ENCODE measurements at places on chromosomes 3 and 15.

- no peak for DNase-seq
These were observed 218.4 kb upstream of the TLE3 start for GRCh38 chr15:70316059-70316600.

DNA sequence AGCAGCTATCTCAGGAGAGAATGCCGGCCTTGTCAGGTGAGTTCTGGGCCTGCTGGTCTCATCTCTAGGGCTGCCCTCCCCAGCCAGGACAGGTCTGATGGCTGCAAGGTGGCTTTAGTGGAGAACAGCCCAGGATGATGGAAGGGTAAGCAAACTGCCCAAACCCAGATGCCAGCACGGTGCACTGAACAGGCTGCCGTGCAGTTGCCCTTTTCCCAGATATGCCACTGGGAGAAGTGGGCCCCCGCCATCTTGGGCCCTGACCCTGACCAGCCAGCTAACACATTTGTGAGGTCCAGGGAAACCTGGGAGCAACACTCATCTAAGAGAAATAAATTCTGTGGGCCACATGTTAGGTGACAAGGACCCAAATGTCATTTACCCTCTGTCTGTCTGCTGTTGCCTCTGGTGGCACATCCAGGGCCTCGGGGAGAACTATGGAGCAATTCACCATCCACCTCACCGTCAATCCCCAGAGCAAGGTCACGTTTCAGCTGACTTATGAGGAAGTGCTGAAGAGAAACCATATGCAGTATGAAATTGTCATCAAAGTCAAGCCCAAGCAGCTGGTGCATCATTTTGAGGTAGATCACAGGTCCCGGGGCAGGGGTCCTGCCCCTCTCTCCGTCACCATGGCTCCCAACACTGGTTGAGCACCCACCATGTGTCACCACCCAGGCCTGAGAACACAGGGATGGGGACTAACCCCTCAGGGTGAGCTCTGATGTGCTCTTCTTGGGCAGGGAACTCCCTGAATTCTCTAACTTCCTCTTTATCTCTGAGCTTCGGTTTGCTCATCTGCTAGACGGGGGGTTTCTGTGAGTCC is 1.8 kb downstream of the ITIH1 start:
- DNase-seq, result no peak

- peak; percentile 12 for DNase-seq
These were observed 167.5 kb upstream of the TOPAZ1 start for GRCh38 chr3:44074181-44074580.

GRCh38 chr15:94135486-94136147 is 95.7 kb upstream of the MCTP2 start:
- DNase-seq, result no peak

- DNase-seq, result peak; percentile 10
These were observed 677.8 kb downstream of the FHIT start for GRCh38 chr3:60573494-60573893.

GRCh38 chr3:140501061-140501769 is 176.6 kb upstream of the TRIM42 start:
- DNase-seq, result no peak

GRCh38 chr15:68982976-68983563 is 31.4 kb upstream of the NOX5 start:
- DNase-seq, result no peak

DNA sequence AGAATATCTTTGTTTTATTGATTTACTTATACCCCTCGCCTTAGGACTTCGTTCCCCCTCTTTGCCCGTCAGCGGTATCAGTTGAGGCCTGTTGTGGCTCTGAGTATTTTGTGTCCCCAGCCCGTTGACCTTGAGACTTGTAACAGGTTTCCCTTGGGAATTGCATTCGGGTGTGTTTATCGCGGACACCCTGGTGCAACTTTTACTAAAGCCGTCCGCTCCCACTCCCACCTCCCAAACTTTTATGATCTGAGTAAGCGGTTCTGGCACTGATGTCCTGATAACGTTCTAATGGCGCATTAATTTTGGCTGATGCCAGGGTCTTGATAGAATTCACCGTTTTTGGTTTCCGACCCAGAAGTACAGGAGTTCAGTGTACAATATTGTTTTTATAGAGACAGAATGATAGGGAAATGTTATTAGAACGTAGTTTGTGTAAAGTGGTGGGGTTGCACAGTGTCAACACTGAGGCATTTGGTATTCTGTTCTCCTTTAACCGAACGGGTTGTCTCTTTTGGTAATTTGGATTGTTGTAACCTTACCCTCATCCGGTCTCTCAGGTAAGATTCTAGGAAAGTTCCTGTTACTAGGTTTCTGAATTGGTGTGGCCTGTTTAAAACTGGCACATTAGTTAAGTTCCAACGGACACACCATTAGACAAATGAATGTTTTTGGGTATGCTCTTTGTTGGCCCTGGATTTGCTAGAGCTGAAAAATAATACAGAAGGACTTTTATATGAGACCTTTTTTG is 47.8 kb downstream of the OIP5 start:
- DNase-seq, result peak; percentile 34

DNA sequence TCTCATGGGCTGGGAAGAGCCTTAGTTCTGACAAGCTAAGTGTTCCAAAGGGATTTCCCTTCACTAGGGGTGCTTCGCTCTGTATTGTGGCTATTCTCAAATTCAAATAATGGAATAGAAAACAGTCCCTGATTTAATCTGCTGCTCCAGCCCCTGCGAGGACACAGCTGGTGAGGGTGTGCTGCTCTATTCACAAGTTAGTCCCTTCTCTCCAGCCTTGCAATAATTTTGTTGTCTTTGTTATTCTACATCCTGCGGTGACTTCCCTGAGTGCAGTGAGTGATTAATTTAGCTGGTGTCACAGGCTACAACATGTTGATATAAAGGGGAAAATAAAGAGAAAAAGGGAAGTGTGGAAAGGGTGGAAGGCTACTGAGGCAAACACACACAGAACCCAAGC is 180.5 kb upstream of the VEPH1 start:
- DNase-seq, result no peak

DNA sequence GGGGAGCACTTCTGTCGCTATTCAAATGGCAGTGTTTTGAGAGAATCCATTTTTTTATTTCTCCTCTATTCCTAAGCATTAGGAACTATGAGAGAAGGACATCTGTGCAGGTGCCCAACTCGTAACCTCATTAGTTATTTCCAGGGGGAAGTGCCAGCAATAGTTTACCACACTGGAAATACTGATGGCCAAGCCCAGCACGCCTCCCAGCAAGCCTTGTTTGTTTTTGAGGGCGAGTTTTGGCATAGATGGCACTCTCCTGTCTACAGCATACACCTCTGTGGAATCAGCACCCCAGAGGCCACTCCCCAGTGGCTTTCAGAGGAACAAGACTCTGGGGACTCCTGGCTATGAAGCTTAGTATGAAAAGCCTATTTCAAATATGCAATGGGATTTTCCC is 36.6 kb downstream of the FAN1 start:
- DNase-seq, result no peak

DNA sequence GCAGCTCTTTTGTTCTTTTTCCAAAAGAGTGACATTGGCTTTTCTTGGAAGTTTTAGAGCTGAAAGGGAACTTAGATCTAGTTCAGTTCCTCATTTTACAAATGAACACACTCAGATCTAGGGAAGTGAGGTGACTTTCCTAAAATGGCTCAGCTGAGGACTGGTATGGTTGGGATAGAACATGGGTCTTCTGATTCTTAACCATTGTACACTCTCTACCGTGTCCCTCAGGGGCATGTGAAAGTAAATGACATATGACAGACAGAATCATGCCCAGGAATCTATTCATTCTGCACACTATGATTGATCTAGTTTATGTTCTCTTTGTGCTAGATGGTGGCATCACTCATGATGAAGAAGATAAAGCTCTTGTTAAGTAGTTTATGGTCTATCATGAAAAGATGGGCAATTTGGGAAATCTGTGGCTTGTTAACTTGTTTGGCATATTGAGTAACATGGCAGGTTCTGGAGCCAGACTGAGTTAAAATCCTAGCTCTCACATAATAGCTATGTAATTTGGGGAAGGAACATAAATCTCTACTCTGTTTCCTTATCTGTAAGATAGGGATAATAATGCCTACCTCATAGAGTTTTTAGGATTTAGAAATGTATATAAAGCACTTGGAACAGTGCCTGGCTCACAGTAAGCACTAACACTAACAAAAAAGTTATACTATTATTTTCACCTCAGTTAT is 30.9 kb downstream of the UBE2E1 start:
- DNase-seq, result no peak

DNA sequence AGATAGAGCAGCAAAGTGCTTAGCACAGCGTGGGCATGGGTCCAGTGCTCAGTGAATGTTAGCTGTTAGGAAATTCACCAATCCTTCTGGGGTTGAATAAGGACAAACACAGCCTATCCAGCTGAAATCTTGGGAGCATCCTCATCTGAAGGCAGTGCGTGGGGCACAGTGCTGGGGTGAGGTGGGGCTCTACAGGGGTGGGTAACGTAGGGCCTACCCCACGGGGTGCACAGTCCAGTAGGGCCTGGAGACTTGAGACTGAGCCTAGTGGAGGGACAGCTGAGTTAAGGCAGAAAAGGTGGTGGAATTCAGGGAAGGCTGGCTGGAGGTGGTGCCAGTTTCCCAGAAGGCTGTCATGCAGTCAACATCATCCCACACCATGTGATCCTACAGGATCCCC is 73.0 kb downstream of the ISG20 start:
- DNase-seq, result no peak

GRCh38 chr3:23288286-23288685 is 85.2 kb downstream of the UBE2E2 start:
- DNase-seq, result no peak

Measured in RWPE1 (cell line).